ENCODE measurements at places on chromosomes 16 and 17.

DNA sequence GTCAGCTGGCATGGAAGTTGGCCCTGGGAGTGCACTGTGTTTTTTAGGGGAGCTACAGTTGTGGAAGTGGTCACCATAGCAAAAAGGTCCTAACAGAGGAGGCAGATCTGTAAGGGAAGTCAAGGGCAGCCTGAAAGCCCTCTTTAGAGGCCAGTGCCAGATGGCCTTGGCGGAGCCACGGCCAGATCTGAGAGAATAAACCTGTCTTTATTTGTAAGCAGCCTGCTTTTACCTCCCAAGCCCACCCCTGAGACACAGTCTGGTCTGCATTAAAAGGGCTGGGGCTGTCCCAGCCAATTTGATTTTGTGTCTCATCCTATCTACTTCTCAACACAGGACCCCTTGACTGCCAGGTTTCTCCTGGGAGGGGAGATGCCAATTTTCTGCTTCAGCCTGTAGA, 51.0 kb upstream of the NOL11 start:
- DNase-seq: no peak

- no peak for DNase-seq
Observed at GRCh38 chr16:4257646-4258556, 14.9 kb downstream of the TFAP4 start.

DNA sequence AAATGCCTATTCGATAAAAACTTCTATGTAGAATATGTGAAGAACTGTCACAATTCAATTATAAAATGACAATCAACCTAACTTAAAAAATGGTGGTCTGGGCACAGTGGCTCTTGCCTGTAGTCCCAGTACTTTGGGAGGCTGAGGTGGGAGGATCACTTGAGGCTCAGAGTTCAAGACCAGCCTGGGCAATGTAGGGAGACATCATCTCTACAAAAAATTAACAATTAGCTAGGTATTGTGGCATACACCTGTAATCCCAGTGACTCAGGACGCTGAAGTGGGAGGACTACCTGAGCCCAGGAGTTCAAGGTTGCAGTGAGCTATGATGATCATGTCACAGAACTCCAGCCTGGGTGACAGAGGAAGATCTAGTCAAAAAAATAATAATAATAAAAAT, 18.6 kb upstream of the METTL9 start:
- DNase-seq: no peak

DNA sequence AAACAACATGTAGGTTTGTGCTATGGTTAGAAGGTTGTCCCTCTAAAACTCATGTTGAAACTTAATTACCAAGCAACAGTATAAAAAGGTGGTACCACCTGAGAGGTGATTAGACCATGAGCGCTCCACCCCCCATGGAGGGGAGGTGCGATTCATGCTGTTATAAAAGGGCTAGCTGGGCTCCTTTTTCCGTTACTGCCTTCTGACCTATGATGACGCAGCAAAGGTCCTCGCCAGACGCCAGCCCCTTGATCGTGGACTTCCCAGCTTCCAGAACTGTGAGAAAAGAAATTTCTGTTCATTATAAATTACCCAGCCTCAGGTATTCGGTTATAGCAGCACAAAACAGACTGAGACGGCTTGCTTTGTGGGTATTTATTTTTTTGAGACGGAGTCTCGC, 167.8 kb downstream of the SNX29 start:
- no peak for DNase-seq

DNA sequence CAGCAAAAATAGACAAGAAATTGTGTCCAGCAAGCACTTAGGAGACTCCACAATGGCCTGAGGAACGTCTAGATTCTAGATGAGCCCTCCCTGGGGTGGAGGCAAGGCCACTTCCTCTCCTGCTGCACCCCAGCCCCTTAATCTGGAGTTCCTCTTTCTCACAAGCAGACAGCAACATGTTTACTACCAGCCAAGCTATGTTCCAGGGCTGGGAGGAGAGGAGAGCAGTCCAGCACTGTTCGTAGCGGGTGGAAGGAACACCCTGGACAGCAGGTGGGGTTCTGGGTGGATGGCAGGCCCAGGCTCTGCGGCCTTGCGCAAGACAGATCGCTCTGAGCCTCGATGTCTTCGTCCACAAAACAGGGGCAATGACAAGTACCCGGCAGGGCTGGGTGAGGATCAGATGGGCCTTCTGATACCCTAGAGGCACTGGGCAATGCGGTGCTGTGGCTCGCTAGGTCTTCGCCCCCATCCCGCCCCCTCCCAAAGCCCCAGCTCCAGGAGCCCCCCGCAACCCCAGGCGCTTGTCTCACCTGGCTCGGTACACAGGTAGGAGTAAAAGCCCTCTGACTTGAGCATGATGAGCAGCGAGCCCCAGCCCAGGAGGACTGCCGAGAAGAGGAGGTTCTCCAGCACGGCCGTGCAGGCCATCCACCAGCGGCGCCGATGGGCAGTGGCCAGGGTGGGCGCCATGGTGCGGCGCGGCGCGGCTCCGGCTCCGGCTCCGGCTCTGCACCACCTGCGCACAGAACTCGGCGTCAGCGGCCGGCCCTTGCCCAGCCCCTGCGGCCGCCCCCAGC, 1.3 kb downstream of the SLC43A2 start:
- no peak for DNase-seq

DNA sequence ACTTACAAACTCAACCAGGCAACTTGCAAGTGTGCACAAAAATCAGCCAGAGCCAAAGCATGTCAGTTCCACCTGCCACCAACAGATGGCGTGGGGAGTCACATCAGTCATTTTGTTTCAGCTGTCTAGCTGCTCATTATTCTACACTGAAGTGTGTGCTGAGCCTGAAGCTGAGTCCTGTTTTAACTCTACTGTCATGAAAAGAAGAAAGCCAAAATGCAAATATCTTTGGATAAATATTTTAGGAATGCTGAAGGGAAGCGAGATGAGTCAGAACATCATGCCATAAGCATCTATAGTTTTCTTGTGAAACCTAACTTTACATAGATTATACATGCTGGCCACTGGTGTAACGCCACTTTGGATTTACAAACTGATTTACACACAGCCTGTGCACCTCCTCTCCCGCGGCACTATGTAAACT, 172.6 kb downstream of the CDK5R1 start:
- peak; percentile 52 for DNase-seq

GRCh38 chr17:80408872-80409271, 6.1 kb upstream of the ENDOV start:
- DNase-seq: no peak

- DNase-seq: no peak
Observed at GRCh38 chr16:81515281-81515680, 70.7 kb downstream of the CMIP start.

DNA sequence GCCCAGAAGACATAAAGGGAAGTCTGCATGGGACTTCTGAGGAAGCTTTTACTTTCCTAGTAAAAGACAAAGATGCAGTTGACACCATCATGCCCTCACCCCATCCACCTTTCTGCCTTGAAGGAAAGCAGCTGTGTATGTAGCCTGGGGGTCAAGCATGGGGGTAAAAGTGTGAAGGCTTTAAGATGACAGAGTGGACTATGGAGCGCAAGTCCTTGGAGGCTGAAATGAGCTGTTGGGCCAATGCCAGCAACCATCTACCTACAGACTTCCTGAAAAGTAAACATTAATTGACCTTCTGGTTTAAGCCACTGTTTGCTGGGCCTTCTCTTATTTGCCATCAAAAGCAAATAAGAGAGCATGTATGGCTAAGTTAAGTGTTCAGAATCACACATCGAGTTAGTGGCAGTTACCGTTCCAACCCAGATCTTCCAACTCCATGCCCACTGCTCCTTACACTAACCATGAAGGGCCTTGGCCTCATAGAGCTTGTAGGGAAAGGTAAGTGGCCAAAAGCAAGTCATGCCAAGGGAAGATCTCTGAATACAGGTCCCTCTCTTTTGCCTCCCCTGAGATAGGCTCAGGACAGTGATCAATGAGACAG, 30.0 kb downstream of the SLC13A5 start:
- DNase-seq: no peak

GRCh38 chr17:56835264-56835585, 1.3 kb downstream of the DGKE start:
- no peak for DNase-seq

GRCh38 chr17:32615326-32615725, 128.5 kb downstream of the CDK5R1 start:
- DNase-seq: no peak

GRCh38 chr17:57782062-57782490, 37.0 kb upstream of the CCDC182 start:
- DNase-seq: no peak

DNA sequence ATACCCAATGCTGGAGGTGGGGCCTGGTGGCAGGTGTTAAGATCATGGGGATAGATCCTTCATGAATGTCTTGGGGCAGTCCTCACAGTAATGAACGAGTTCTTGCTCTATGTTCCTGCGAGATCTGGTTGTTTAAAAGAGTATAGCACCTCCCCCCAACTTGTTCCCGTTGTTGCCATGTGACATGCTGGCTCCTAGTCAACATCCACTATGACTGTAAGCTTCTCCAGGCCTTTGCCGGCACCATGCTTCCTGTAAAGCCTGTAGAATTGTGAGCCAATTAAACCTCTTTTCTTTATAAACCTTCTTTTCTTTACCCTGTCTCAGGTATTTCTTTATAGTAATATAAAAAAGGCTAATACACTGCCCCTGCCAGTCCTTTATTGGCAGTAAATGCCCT, 33.3 kb downstream of the RANBP10 start:
- DNase-seq: no peak

DNA sequence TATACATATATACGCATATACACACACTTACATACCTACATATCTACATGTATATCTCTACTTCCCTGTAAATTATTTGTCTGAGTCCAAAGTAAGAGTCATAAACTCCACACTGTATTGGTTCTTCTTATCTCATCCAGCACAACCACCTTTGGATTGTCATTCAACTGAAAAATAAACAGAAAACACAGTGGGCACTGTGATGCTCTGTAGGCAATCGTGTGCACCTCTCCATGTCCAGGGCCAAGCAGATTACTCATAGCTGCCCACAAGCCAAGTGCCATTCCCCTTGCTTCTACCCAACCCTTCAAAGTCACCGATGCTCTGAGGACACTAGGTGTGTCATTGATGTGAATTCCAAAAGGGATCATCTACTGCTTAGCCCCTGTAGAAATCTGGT, 12.9 kb upstream of the TEKT3 start:
- DNase-seq: no peak

DNA sequence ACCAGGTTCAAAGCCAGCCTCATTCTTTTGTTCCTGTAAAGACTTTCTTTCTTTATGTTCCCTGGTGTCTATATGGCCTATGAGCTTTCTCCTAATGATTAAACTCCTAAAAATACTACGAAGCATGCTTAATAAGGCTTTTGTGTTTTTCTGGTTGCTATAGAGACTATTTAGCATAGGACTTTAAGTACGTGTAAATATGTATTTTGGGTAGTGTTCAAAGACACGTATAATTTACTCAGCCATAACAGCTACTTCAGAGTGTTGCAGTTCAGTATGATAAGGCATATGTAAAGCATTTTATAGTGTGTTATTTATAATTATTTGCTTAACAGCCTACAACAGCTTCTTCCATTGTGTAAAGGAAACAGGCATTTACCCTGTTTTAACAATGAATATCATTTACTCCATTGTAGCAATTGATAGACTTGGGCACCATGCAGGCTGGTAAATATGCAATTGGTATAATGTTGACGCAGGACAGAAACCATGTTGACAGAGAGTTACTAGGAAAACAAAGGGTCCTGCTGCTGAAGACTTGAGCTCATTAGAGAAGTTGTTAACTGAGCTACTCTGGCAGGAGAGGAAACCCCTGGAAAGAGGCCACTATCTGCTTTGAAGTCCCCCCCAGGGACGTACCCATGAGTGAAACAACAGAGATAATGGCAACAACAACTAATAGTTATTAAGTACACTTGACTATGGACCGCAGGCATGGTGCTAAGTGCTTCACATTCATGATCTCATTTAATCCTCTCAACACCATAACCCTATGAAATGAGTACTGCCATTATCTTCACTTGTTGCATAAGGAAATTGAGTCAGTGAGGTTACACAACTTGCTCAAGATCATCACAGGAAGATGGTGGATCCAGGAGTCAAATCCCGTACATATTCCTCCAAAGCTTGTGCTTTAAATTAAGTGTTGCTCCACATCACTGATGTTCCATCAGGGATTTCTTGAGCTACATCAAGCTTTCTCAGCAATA, 342.2 kb upstream of the DYNLRB2 start:
- no peak for DNase-seq

- no peak for DNase-seq
Observed at GRCh38 chr17:65290056-65290455, 152.9 kb downstream of the RGS9 start.

GRCh38 chr17:36640346-36640745, 39.0 kb downstream of the MRM1 start:
- no peak for DNase-seq

GRCh38 chr17:73160980-73161630, 3.7 kb upstream of the SSTR2 start:
- DNase-seq: no peak

DNA sequence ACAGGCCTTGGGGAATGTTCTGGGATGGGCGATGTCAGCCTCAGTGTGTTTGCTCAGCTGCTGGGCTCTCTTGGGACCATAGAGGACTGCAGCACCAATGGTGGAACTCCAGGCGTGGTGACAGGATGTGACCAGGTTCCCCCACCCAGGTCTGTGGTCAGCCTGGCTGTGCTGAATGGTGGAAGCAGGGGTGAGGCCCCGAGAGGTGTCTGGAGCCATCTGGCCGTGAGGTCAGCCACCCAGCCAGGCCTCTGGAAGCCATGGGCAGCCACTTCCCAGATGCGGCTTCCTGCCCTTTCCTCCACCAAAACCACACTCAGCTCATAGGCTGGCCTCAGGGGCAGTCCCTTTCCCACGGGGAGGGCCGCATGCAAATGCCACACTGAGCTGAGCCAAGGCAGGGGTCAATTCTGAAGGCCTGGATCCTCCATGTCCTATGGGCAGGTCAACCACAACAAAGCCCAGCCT, 7.8 kb upstream of the MAPK7 start:
- DNase-seq: peak; percentile 34

DNA sequence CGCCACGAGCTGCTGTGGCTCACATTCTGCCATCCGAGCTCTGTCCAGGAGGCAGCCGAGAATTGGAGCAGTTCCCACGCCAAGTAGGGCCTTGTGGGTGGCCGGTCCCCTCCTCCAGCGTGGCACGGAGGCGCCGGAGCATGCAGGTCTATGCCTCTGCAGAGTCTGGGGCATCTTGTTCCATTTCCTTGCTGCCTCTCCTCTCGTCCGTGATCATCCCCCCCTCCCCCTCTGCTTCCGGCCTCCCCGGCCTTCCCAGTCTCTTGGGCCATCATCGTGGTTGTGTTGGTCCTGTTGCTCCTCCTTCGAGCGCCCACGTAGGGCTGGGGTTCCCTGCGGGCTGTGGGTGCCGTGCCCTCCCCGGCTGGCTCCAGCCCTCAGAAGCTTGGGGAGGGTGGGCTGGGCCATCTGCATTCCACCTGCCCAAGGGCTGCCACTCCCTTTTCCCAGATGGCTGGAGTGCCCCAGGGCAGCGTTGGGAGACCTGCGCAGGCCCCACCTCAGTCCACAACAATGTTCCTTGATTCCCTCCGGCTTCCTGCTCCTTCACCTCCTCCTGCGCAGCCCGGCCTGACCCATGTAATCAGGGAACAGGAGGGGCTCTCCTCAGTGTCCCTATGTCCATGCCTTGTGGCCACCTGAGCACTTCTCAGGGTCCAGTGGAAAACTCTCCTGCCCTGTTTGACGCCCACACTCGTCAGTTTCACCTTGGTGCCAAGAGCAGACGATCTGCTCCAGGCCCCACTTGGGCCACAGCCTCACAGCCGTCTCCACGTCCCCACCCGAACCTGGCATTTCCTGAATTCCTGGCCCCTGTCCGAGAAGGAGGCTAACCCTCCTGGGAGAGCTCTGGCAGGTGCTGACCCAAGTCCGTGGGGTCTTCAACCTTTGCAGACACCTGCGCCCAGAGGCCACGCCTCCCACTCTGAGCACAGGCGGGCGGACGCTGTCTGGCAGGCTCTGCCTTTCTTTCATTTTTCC, 37.1 kb downstream of the BAIAP2 start:
- DNase-seq: no peak

- peak; percentile 53 for DNase-seq
Observed at GRCh38 chr17:82424001-82424862, 5.8 kb upstream of the OGFOD3 start.

Data from CD4-positive, alpha-beta T cell treated with Interleukin-4 for 1 hour (primary cell).